ENCODE measurements at places on chromosomes 7 and 10.

- DNase-seq, result no peak
These were observed 141.6 kb upstream of the TCERG1L start for GRCh38 chr10:131452926-131453720.

- DNase-seq, result no peak
These were observed 69.1 kb downstream of the MBL2 start for GRCh38 chr10:52703451-52703850.

GRCh38 chr10:47127188-47127785 is 172.7 kb upstream of the GDF10 start:
- no peak for DNase-seq

- no peak for DNase-seq
These were observed 8.4 kb upstream of the TEX36 start for GRCh38 chr10:125691160-125691981.

DNA sequence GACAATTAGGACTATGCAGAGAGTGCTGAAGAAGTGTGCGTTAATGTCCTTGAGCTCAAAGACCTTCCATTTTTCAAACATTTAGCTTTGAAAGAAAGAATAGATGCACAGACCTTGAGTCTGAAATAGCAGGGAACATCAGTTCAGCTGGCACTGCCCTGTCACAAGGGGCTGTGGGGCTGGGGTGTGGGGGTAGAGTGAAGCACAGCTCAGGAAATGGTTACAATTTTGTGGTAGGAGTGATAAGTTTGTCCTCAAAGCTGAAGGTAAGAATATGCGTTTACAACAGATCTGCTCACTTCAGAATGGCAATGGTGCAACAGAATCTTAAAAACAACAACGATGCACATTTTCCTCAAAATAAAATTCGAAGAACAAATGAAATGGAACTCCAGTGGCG is 33.6 kb downstream of the SMKR1 start:
- DNase-seq, result no peak

DNA sequence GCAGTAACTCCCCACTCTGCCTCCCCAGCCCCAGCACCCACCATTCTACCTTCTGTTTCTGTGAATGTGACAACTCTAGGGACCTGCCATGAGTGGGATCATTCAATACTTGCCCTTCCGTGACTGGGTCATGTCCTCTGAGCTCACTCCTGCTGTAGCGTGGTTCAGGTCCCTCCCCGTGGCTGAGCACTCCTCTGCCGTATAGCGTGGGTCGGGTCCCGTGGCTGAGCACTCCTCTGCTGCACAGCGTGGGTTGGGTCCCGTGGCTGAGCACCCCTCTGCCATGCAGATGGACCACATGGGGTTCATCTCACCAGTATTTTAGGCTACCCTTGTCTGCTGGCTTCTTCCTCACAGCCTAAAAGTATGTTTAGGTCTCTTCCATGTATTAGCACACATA is 43.0 kb downstream of the INSIG1 start:
- no peak for DNase-seq

GRCh38 chr7:45035893-45036292 is 35.9 kb downstream of the CCM2 start:
- no peak for DNase-seq

GRCh38 chr7:93013446-93014061 is 104.2 kb downstream of the SAMD9 start:
- no peak for DNase-seq

GRCh38 chr10:92125144-92125543 is 165.7 kb downstream of the CPEB3 start:
- no peak for DNase-seq

DNA sequence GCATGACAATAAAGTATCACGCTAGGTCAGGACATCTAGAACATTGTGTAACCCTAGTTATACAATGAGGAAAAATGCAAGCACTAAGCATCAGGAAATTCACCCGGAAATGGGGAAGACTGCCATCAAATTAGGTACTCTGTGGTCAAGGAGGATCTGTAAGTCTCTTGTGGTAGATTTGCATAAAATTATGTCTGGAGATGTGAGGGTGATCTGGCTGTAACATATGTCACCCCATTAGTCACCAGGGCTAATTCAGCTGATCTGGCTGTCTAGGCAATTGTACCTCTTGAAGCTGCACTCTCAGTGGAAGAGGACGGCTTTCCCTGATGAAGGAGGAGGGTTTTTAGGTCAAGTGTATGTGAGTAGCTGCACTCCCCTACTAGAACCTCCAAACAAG is 14.8 kb downstream of the AKR1D1 start:
- no peak for DNase-seq

GRCh38 chr7:78542541-78542940 is 744.0 kb downstream of the PHTF2 start:
- no peak for DNase-seq

GRCh38 chr7:150378115-150378852 is 846 bp upstream of the ZNF775 start:
- no peak for DNase-seq

GRCh38 chr7:4714767-4715409 is 32.8 kb downstream of the FOXK1 start:
- DNase-seq, result no peak

Data from stimulated activated CD8-positive, alpha-beta memory T cell treated with anti-CD3 and anti-CD28 coated beads, Interleukin-4, amount 100 ng/mL, for 4 hours (primary cell).